Urinary bladder (tissue), 4 donors: ENCODE measurements at places on chromosomes 11 and 22. TPM values are rescaled to one million over a fixed set of nuclear protein-coding genes. Genes with fewer than 3 reads are reported as not detected.

- DNase-seq, result no peak
These were observed 49.5 kb downstream of the POLD3 start for GRCh38 chr11:74641905-74642304.

DNA sequence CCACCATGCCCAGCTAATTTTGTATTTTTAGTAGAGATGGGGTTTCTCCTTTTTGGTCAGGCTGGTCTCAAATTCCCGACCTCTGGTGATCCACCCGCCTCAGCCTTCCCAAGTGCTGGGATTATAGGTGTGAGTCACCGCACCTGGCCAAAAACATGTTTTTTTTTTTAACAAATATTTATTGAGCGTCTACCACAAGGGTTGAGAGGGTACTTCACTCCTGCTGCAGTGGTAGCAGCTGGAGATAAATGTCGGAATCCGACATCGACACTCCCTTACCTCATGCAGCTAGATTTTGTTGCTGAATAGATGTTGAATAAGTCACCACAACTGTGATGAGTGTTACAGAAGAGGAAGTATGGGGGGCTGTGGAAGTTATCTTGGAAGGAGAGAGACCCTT lies 971 bp downstream of the DNAJB13 start:
- DNase-seq, result no peak

DNA sequence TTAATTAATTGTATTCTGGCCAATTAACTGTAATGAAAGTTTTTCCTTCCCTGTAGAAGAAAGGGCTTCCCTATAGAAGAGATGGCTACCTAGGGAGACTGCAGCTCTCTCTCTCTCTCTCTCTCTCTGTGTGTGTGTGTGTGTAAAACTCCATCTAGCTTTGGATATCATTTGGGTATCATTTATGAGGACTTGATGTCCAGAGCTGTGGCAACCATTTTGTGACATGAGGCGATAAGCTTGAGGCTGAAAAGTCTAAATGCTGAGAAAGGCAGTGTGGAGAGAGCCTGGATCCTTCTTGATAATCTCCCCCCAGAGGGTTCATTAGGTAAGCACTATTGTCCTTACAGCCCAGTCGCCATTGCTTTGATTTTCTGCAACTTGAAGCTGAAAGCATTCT lies 30.7 kb upstream of the RASD2 start:
- no peak for DNase-seq

- DNase-seq, result no peak
These were observed 17.8 kb upstream of the BRSK2 start for GRCh38 chr11:1371836-1372465.

DNA sequence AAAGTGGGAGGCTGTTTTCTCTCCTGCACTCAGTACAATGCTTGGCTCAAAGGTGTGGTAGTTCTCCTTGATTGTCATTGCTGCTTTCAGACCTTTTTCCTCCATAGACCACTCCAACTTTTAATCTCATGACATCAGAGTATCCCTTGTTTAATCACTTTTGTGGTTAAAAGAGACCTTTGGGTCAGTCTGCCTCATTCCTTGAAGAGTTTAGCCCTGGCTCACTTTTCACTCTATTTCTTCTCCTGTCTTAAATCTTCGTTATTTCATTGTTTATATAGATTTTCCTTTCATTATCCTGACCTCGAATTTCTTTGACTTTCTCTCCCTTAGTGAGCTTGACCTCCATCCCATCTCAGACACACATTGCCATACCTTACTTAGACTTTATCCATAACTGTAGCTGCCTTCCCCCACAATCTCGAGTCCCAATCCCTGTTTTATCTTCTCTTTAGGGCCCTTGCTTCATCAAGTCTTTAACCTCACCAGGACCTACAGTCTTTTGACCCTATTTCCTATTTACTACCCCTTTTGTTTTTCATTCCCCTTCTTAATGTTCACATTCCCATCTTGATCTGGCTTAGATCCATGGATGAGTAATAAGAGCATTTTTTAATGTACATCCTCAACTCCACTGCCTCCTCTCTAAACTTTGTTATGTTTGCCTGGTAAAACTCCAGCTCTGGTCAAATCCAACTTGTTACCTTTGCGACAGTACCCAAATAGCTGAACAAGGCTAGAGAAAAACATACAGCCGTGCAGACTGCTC lies 9.5 kb downstream of the ATXN10 start:
- DNase-seq, result no peak

GRCh38 chr11:486189-486588 lies 20.9 kb downstream of the RNH1 start:
- no peak for DNase-seq

DNA sequence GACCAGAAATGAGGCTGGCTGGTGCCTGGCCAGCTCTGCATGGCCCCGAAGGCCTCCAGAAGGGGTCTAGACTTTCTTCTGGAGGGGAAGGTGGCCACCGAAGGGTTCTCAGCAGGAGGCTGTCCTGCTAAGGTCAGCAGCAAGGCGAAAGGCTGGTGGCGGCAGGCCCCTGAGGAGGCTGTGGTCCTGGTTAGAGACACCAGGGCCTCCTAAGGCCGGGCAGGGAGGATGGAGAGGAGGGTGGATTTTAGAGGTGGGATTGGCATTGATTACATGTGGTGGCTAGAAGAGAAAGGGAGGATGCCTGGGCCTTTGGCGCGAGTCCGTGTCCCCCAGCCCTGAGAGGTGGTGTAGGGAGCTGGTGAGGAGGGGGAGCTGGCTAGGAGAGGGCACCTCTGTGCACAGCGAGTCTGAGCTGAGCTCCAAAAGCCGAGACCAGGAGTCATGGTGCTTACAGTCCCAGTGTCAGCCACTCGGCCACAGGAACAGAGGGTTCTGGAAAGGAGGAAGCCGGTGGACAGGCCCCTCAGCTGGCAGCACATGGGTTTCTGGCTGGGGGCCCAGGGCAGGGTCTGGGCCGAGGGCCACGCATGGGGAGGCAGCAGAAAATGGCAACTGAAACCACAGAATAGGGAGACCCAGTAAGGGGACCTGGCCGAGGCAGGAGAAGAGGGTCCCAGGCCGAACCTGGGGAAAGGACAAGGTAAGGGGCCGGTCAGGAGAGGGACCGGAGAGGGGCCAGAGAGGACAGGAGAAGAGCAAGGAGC lies 2.5 kb downstream of the FERMT3 start:
- no peak for DNase-seq

DNA sequence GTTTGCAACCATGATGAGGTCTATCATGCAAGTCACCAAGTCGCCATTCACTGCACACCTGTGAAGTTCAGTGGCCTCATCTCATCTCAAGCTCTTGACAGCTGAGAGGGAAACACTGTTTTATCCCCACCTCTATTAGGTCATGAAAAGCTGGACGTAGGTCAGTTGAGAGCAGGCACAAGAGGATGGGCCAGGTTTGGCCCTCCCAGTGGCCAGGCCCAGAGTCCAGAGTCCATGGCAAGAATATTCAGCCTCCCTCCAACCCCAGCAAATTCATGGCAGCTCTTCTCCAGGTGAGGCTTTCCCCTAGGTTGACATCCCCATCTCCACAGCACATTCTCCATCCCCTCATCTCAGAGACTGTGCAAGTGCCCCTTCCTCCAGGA lies 22.0 kb upstream of the ISX start:
- no peak for DNase-seq

GRCh38 chr11:76604081-76604625 lies 66.4 kb downstream of the LRRC32 start:
- DNase-seq, result no peak

- no peak for DNase-seq
These were observed 52.4 kb downstream of the MIAT start for GRCh38 chr22:26709617-26710390.

- no peak for DNase-seq
These were observed 20.1 kb upstream of the SORL1 start for GRCh38 chr11:121431820-121432526.

GRCh38 chr11:133052537-133052936 lies 479.8 kb downstream of the OPCML start:
- DNase-seq, result no peak

OPCML gene
- polyA plus RNA-seq, result 0.06 TPM
